HT1080 (cell line): ENCODE measurements at places on chromosomes 3 and 15. TPM values are rescaled to one million over a fixed set of nuclear protein-coding genes. Genes with fewer than 3 reads are reported as not detected.
A peak's percentile ranks its signal among the peaks of the same experiment; 100 is the strongest.

- DNase-seq = no peak
These were observed 408 bp downstream of the NICN1 start for GRCh38 chr3:49428752-49429080.

DNA sequence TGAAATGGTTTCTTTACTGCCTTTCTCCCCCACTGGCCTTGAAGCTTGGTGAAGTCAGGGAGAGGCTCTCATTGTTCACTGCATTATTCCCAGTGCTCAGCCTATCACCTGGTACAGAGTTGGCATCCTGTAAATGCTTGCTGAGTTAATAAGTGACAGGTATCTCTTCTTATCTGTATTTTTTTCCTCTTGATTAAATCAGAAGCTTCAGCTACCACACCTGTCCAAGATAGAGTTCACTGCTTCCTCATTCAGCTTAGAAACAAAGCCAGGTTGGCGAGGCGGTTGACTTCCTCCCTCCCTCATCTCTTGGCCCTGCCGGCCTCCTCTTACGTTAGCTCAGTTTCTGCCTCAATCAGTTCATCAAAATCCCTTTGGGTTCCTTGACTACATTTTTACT, 142.8 kb downstream of the LIPC start:
- no peak for DNase-seq

DNA sequence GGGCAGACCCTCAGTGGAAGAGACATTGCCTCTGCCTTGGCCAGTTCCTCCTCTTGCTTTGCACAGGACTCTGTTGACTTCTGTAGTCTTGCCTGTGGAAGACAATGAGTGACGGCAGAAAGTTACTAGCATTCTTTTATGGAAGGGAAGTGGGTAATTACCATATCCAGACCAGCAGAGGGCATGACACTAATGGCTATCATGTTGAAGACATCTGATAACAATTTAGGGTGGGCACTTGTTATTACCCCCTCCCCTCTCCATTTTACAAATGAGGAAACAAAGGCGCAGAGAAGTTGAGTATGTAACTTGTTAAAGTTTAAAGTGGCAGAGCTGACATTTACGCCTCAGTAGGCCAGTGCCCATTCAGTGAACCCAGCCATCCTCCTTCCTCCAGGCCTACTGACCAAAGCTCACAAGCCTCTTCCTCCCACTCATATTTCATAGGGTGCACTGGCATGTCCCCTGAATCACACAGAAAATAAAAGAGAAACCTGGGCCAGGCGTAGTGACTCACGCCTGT, 48.2 kb upstream of the FMN1 start:
- peak; percentile 76 for DNase-seq

GRCh38 chr3:180657094-180657493, 22.2 kb downstream of the CCDC39 start:
- DNase-seq = no peak

GRCh38 chr3:15347063-15347736, 14.8 kb upstream of the SH3BP5 start:
- DNase-seq = no peak

Gene CX3CR1
- not detected in 2 replicates for total RNA-seq

Gene OR5K2
- not detected in 2 replicates for total RNA-seq

GRCh38 chr15:74121858-74122257, 8.5 kb upstream of the ISLR2 start:
- DNase-seq = no peak

GRCh38 chr3:13671482-13672233, 122.7 kb downstream of the FBLN2 start:
- DNase-seq = no peak

DNA sequence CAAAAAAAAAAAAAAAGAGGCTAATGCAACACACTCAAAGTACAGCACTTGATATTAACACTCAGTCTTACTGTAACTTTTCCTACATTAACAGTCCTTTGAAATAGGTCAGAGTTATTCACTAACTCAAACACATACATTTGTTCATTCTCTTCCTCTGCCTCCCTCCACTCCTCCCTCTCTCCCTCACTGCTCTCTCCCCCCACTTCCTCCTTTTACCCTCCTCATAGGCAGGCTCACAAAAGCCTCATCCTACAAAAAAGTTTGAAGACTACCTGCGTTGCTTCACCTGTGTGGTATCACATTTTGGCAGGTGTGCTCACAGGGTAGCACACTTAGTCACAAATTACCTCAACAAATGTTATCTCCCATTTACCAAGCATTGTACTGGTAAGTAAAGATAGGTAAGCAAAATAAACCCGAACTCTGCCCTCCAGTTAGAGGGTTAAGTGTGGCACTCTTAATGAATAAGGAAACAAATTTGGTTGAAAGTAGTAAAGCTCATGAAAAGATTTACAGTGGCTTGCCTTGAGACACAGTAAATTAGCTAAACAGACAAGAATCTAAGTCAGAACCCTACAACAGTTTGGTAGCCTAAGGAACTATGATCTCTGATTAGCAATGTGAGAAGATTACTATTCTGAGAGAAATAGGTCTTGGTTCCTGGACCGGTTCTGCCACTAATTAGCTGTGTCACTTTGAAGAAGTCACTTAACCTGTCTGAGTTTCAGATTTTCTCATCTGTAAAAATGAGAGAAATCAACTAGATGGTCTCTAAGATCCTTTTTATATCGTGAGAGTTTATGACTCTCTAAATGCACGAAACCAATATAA, 151.0 kb upstream of the MLF1 start:
- no peak for DNase-seq

- DNase-seq = no peak
These were observed 32.2 kb downstream of the TFRC start for GRCh38 chr3:196049653-196050052.

DNA sequence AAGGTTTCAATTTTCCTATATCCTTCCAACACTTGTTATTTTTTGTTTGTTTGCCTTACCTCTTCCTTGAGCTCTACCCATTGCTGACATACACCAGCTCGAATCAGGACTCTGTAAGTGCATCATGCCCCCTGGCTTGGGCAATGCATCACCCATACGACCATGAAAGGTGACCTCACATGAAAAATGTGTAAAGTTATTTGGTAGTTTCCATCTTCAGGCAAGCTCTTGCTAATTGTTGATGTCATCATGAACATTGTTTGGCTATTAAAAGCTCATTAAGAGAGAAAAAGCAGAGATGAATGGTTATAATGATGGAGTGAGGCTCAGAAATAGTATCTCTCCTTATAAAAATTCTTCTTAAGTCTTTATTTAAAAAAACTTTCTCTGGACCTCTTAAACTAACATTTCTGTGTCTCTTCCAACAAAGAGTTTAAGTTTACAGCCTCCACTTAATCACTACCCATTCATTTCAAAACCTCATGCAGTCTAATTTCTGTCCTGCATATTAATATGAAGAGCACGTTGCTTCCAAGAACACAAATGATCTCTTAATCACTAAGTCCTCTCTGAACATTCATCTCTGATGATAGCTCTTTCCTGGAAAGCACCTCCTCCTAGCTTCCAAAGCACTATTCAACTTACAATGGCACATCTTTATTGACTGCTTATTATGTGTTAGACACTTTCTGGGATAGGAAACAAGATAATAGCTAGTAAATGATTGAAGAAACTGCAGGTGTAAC, 236.3 kb downstream of the NFKBIZ start:
- no peak for DNase-seq

- DNase-seq = no peak
These were observed 22.0 kb upstream of the FAM3D start for GRCh38 chr3:58688574-58688973.

Gene ZBBX
- 0.30 TPM in 1 of 2 replicates, not detected in the other for total RNA-seq
